ENCODE measurements at places on chromosomes 11 and 22.

DNA sequence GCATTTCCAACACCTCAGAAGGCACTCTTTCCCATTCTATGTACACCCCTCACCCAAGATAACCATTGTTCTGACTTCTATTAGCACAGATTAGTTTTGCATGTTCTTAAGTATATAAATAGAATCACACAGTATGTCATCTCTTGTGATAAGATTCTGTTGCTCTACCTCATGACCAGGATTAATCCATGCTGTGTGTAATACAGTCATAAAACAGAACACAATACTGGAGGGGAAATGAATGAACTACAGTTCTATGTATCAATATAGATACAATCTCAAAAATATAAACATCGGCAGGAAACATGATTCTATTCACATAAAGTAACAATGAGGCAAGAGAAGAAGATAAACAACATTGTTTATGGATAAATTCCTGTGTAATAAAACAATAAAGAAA lies 151.5 kb downstream of the ATG16L2 start:
- DNase-seq = no peak

DNA sequence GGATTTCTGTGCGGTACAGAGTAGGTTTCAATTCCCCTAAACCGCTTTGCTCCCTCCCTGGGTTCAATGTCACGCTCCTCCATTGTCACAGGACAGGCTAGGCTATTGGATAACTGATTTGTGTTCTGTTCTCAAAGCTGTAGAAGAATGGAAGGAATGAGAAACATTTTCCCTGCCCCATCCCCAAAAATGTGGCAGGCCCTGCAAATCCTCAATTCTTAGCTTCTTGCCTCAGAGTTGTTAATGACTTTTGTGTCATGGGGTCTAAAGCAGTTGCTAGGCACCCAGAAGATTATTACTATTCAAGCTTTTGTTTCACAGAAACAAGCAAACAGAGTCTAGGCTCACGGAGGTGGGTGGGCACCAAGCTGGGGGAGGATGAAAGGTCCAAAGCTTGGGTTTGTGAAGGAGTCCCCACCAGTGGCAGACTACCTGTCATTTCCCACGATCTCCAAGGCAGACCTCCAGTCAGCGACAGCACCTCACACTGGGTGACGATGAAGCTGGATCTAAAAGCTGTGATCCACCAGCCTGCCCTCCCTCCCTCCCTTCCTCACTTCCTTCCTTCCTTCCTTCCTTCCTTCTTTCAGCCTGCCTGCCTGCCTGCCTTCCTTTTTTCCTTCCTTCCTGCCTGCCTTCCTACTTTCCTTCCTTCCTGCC lies 1080.2 kb downstream of the OPCML start:
- DNase-seq = no peak

- no peak for DNase-seq
These were observed 1.8 kb upstream of the OR10A5 start for GRCh38 chr11:6843670-6844069.

- no peak for DNase-seq
These were observed 131.3 kb downstream of the AASDHPPT start for GRCh38 chr11:106208760-106209159.

GRCh38 chr11:11501546-11502262 lies 120.1 kb downstream of the GALNT18 start:
- no peak for DNase-seq

- no peak for DNase-seq
These were observed 311.6 kb downstream of the MIAT start for GRCh38 chr22:26968859-26969523.

- DNase-seq = no peak
These were observed 80.7 kb upstream of the PPARA start for GRCh38 chr22:46069521-46070214.

DNA sequence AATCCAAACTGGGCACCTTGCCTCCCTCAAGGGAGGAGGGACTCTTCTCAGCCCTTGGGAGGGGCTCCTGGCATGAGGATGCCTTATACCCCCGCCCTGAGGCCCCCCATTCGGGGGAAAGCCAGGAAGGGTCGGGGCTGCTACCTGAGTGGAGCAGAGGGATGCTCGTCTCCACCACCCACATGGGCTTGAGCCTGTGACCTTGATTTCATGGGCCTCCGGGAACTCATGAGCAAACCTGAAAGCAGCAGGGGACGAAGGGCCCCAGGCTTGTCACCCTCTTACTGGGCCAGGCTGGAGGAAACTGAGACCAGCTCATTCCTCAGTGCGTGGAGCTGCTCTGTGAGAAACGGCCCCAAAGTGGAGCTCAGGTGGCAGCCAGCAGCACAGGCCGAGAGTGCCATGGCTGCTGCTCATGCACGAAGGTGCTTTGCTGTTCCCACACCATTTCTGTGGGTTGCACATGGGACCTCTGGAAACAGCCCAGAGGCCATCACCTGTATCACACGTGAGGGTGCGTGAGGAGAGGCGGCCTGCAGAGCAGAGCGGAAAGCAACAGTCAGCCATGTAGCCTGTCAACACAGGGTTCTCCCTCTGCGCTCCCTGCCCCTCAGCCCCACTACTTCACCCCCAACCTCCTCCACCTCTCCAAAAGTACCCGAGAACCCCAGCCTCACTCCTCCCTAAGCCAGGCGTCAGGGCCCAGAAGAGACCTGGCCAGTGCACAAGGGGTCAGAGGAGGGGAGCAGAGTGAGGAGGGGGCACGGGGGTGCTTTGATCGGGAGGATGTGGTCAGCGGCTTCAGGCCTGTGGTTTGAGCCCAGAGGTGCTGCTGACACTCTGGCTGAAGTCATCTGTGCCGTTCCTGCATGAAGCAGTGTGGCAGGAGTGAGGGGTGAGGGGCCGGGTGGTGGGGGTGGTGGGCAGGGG lies 14.1 kb upstream of the IL2RB start:
- no peak for DNase-seq

GRCh38 chr11:118918128-118918685 lies 7.5 kb downstream of the BCL9L start:
- peak; percentile 69 for DNase-seq

GRCh38 chr11:58688789-58689503 lies 42.8 kb downstream of the GLYAT start:
- DNase-seq = peak; percentile 84

DNA sequence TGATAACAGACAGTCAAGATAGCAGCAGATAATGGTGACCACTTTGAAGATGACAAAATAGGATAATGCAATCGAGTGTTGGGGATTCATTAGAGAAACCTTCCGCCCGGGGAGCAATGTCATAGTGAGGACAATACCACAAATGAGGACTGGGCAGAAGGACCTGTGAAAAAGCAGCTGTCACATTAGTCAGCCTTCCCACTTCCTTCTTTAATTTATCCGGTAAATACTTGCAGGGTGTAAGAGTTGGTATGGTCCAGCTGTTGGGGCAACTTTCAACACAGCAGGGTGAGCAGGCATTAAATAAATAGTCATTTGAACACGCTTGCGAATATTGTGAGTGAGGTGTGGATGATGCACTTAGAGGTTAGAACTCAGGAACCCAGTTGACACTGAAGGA lies 132.5 kb upstream of the KIRREL3 start:
- DNase-seq = no peak

GRCh38 chr11:46675288-46675851 lies 25.0 kb downstream of the ARHGAP1 start:
- DNase-seq = peak; percentile 49
